ENCODE measurements at places on chromosomes 3 and 15.
A peak's percentile ranks its signal among the peaks of the same experiment; 100 is the strongest.

- no peak for DNase-seq
Measured at GRCh38 chr3:170493712-170494182, 75.1 kb downstream of the CLDN11 start.

GRCh38 chr15:91049378-91050127 lies 27.2 kb upstream of the VPS33B start:
- DNase-seq = peak; percentile 83

GRCh38 chr3:191301017-191301416 lies 28.2 kb upstream of the CCDC50 start:
- DNase-seq = no peak

DNA sequence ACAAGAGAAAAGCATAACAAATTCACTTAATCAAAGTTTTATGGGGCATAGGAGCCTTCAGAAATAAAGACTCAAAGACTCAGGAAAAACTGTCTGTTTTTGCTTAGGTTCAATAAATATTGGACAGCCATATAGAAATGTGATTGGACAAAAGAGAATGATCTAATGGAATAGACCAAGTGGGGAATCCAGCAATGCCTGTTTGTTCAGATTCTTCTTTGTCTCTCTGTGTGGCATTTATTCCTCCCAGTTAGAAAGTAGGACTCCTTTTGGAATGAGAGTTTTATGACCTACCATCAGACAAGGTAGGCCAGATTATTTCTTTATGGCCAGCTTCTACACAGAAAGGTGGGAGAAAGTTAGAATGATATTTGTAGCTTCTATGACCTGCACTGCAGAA lies 1460.1 kb downstream of the OTOL1 start:
- no peak for DNase-seq

- DNase-seq = no peak
Measured at GRCh38 chr15:68654786-68655560, 76.2 kb downstream of the CORO2B start.

GRCh38 chr3:165159760-165160421 lies 36.3 kb downstream of the SLITRK3 start:
- no peak for DNase-seq

GRCh38 chr3:192864941-192865340 lies 52.7 kb downstream of the MB21D2 start:
- peak; percentile 90 for DNase-seq

DNA sequence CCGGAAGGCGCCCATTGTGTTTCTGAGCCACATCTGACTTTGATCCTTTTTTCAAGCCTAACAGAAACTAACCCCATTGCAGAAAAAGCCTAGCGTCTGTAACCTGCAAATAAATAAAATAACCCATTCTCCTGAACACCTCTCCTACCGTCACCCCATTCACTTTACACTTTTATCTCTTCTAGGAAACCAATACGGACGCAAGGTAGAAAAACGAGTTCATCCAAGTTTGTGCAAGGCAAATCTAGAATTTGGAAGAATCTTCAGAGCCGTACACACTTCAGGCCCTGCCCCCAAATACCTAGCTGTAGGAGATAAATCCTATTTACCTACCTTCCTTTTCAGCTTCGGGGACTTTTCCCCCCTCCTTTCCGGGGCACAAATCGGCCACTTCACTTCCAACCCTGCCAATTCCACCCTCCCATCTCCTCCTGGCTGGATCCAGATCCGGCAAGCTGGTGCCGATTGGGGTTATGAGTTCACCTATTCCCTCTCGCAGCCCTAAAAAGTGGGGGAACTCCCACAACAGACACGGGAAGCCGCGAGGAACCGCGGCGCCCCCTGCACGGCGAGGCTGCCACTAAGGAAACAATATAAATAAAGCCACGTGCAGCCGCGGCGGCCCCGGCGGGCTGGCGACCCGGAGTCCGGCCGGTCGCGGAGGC lies 987 bp downstream of the PRTG start:
- peak; percentile 43 for DNase-seq

DNA sequence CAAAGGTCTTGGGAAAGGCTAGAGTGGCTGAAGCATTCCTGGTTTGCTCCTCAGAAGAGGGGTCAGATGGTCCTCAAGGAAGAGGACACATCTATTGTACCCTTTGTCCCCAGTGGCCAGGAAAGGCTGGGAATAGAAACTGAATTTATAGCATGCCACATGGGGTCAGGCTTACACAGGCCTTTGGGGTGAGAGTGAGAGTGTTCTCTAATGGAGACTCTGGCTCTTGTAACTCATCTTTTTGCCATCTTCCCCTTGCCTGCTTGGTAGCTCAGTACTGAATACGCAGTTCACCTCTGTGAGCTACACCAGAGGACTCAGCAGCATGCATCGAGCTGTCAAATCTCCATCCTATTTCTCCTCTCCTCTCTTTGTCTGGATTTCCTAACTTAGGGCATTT lies 87.5 kb downstream of the ATP2B2 start:
- DNase-seq = peak; percentile 6

- DNase-seq = peak; percentile 85
Measured at GRCh38 chr3:130509008-130509407, 8.0 kb upstream of the COL6A6 start.

DNA sequence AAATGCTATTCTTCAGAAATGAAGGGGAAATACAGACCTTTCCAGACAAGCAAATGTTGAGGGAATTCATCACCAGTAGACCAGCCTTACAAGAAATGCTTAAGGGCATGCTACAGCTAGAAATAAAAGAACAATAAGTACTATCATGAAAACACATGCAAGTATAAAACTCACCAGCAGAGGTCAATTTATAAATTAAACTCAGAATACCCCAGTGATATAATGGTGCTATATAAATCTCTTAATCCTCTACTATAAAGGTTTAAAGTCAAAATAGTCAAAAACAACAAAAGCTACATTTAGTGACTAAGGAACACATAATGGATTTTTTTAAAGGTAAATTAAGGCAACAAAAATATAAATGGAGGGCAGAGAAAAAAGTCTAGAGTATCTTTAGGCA lies 142.5 kb downstream of the CPNE4 start:
- DNase-seq = no peak

DNA sequence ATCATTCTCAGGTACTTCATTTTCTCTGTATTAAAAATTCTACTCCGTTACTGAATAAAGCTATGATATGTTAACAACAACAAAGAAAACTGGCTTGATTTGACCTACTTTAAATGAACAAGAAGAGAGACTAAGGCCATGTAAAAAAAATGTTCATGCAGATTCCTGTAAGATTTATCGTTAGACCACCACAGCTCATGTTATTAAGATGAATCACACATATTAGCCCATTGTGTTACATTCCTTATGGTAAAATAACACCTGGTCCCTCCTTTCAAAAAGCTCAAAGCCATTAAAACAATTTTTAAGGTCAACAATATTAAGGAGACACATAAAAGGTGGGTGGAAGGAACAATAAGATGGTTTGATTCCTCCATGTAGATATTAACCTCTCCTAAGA lies 6.3 kb downstream of the THOC7 start:
- no peak for DNase-seq

DNA sequence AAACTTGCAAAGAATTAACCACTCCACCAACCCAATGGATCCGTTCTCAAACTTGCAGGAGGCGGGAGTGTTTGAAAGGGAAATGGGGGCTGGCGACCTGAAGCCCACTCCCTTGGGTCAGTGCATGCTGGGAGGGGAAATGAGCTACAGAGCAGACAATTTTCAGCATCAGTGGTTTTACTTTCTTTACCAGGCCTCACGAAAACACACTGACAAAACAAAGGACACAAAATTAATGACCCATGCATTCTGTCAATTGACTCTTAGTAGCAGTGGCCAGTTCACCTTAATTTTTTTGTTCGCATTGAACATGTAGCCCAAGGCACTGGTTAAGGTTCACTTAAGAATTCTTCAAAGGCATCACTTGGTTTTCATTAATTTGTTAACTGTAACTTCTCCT lies 413.5 kb downstream of the MECOM start:
- DNase-seq = no peak

DNA sequence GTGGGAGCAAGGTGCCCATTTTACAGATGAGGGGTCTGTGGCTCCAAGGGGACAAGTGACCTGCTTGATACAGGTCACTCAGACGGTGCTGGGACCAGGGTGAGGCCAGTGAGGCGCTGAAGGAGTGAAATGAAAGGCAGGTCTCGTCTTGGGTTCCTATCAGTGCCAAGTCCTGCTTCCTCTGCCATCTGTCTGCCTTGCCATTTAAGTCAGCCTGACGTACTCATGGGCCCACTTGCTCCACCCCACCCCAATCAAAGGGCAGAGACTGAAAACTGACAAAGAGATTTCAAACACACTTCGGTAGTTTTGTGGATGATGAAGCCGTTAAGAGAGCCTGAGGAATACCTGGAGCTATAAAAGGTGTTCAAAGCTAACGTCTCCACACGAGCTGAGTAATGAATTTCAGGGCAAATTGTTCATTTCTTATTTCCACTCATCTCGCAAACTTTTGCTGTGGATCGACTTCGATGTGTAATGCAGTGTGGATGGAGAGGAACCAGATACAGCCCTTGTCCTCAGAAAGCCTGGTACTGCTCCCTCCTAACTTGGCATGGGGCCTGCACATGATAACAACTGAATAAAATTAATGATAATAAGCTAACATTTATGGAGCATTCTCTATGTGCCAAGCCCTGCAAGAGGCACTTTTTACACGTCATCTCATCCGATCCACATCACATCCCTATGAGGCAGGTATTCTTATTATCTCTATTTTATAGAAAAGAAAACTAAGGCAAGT lies 36.6 kb downstream of the ATP2B2 start:
- DNase-seq = no peak

GRCh38 chr3:187648177-187648576 lies 22.0 kb downstream of the SST start:
- no peak for DNase-seq

- DNase-seq = no peak
Measured at GRCh38 chr15:38030609-38031008, 96.2 kb downstream of the TMCO5A start.

DNA sequence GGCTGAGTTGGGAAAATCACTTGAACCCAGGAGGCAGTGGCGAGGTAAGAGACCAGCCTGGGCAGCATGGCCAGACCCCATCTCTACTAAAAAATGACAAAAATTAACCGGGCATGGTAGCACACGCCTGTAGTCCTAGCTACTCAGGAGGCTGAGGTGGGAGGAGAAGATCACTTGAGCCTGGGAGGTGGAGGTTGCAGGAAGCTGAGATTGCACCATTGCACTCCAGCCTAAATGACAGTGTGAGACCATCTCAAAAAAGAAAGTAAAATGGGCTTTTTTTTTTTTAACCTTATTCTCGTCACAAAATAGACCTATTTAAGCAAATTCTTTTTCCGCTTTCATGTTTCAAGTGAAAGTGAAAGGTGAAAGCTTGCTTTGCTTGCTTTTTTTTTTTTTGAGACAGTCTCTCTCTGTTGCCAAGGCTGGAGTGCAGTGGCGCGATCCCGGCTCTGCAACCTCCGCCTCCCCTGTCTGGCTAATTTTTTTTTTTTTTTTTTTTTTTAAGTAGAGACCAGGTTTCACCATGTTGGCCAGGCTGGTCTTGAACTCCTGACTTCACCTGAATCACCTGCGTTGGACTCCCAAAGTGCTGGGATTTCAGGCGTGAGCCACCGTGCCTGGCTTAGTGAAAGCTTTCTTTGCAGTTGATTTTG lies 3.6 kb downstream of the PDIA3 start:
- DNase-seq = no peak

GRCh38 chr15:92392462-92392861 lies 1.2 kb upstream of the ST8SIA2 start:
- no peak for DNase-seq

GRCh38 chr3:94110854-94111253 lies 48.0 kb downstream of the NSUN3 start:
- DNase-seq = no peak

GRCh38 chr15:40722934-40723333 lies 28.0 kb downstream of the RAD51 start:
- no peak for DNase-seq

GRCh38 chr15:71747128-71748083 lies 62.9 kb upstream of the NR2E3 start:
- DNase-seq = no peak

All from tongue (tissue), 3 donors.